ENCODE measurements at places on chromosomes 7 and 10.

GRCh38 chr10:9577746-9578145 lies 1439.9 kb upstream of the CELF2 start:
- no peak for DNase-seq

- DNase-seq = no peak
These were observed 56.4 kb upstream of the FAM20C start for GRCh38 chr7:135731-136645.

- no peak for DNase-seq
These were observed 98.7 kb downstream of the LRRC4 start for GRCh38 chr7:127932496-127932895.

- DNase-seq = no peak
These were observed 142.2 kb downstream of the ATXN7L1 start for GRCh38 chr7:105734233-105734632.

DNA sequence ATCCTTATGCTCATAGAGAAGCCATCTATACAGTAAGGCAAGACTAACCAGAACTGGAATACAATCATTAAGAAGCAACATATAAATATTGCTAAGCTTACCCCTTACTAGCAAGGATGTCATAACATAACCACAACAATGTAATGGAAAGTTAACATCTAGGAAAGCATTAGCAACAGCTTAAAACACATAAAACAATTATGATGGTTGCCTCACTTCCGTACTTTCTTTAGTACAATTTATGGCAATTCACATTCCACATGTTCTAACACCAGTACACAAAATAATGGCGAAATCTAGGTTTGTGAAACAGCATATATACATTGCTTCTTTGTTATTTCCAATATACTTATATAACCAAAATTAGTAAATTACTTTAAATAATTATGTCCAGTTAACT lies 195.0 kb downstream of the AHR start:
- DNase-seq = no peak

- DNase-seq = no peak
These were observed 37.0 kb upstream of the CASD1 start for GRCh38 chr7:94472608-94473007.

- no peak for DNase-seq
These were observed 6.7 kb upstream of the MGAM2 start for GRCh38 chr7:142104550-142105527.

- DNase-seq = no peak
These were observed 63.5 kb downstream of the RABGEF1 start for GRCh38 chr7:66804001-66804400.

- no peak for DNase-seq
These were observed 12.9 kb downstream of the BAG3 start for GRCh38 chr10:119663866-119664698.

DNA sequence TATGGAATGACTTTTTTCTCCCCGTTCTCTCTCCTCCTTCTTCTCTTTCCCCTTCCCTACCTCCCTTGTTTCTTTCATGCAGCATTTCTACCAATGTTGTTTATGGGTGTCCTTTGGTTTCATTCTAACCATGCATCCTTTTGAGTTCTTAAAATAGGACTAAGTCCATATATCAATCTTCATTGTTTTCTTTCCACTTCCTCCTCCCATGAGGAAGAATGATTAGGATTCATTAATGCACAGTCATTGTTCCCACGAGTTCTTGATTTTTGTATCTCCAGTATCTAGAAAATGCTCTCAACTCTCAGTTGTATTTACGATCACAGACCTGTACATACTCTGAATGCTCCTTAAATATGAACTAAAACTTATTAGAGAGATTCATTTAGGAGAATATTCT lies 153.3 kb downstream of the LRRC4 start:
- no peak for DNase-seq

DNA sequence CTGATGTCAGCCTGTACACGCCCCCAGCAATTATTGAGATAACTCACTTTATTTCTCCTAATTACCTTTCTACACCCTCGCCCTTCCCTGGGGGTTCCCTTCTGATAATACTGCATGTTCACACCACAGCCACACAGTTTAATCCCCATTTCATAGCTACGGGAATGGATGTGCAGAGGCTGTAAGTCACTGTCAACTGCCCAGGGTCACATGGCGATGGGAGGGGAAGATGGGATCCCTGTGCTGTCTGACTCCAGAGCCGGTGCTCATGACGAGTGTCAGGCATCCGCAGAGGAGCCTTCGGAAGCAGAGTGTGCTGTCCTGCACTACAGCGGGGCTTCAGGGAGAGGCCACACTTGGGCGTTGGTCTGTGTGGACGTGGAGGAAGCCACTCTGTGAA lies 688.7 kb downstream of the SDK1 start:
- DNase-seq = no peak

Data from NCI-H510A (cell line).